ENCODE measurements at places on chromosomes 5 and 9.

- no peak for DNase-seq
These were observed 44.7 kb upstream of the TMEM215 start for GRCh38 chr9:32738501-32739172.

DNA sequence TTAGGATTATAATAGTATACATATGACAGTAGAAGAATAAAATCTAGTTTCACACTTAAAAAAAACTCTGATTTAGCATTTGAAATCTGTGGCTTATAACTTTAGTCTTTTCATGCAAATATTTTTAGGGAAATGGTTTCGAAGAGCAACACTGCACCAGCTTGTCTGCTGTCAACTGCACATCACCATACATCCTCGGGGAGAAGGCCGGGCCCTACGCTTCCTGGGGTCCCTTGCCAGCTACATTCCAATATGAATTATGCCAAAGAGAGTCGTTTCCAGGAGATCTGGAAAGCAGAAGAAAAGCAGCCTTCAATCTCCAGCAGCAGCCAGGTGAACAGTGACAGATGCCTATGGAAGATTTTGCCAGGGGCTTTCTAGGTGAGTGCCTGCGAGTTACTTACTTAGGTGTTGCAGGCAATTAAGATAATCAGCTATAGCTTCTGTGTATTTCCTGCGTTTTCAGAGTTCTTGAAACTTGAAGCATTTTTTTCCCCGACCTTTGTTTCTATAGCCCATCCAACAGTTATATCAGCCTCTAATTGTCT is 166.8 kb downstream of the TRPM3 start:
- no peak for DNase-seq

- no peak for DNase-seq
These were observed 456.0 kb downstream of the BNC2 start for GRCh38 chr9:16414451-16414850.

- no peak for DNase-seq
These were observed 220.6 kb upstream of the EDIL3 start for GRCh38 chr5:84605241-84605640.

GRCh38 chr9:106962122-106962521 is 99.2 kb downstream of the ZNF462 start:
- DNase-seq: no peak

- no peak for DNase-seq
These were observed 34.3 kb upstream of the RNF130 start for GRCh38 chr5:180105827-180106312.

DNA sequence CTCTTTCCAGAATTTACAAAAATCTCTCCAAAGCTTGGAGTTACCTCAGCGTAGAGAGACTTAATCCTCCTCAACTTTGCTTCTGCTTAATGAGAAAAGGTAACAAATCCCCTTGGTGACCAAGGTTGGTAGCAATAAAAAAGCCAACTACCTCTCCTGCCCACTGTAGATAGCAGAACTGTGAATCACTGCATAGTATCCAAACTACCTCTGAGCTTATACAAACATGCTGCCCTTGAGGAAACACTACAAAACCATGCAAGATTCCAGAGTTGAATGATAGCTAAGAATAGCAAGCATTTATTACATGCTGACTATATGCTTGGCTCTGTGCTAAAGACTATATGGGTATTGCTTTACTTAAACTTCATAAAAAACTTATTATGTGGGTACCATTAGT is 2.8 kb upstream of the ADAMTS12 start:
- no peak for DNase-seq

DNA sequence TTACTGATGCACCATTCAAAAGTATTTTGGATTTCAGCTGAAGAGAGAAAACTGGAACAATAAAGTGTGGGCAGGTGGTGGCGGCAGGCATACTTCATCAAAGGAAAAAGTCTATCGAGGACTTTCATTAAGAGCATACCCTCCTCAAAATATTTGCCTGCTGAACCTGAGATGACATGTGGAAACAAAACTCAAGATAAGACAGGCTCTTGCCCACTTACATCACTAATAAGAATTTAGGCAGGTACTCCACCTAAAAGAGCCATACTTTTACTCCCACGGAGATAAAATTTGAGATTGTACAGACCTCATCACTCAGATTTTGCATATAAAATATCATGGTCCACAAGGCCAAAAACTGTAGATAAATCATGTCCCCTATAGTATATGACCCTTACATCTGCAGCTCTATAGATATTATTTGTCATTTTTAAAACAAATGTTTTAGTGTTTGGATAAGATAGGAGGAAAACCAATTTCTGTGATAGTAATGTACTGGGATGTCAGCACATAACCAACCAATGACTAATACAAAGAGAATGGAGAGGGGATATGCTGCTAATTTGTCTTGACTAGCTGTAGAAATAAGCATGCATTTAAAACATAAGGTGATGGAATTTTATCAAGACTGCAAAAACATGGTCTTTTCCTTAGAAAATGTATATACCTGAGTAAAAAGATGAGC is 730.6 kb upstream of the ZNF608 start:
- no peak for DNase-seq

DNA sequence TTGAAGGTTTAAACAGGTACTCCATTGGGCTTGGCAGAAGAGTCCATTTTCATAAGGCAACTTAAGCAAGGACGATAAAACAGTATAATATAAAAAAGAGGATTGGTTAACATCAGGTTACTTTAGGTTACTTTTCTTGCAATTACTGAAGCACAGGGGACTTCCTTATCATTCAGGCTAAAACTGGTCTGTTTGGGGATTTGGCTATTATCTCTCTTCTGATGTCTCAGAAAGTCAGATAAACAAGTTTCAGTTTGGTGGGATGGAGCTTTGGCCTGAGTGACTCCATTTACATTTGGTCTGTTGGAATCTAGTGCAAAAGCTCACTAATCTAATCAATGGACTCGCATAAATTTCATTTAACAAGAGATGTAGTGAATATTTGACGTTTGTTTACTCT is 8.0 kb downstream of the GAPT start:
- no peak for DNase-seq

GRCh38 chr5:62779010-62779422 is 200.4 kb downstream of the LRRC70 start:
- no peak for DNase-seq

GRCh38 chr5:118875131-118875530 is 113.2 kb downstream of the DTWD2 start:
- DNase-seq: no peak

GRCh38 chr9:88994469-88995199 is 3.4 kb downstream of the S1PR3 start:
- DNase-seq: peak; percentile 31

GRCh38 chr5:118314931-118315330 is 673.4 kb downstream of the DTWD2 start:
- DNase-seq: no peak

GRCh38 chr9:14512942-14513341 is 180.3 kb downstream of the ZDHHC21 start:
- no peak for DNase-seq

DNA sequence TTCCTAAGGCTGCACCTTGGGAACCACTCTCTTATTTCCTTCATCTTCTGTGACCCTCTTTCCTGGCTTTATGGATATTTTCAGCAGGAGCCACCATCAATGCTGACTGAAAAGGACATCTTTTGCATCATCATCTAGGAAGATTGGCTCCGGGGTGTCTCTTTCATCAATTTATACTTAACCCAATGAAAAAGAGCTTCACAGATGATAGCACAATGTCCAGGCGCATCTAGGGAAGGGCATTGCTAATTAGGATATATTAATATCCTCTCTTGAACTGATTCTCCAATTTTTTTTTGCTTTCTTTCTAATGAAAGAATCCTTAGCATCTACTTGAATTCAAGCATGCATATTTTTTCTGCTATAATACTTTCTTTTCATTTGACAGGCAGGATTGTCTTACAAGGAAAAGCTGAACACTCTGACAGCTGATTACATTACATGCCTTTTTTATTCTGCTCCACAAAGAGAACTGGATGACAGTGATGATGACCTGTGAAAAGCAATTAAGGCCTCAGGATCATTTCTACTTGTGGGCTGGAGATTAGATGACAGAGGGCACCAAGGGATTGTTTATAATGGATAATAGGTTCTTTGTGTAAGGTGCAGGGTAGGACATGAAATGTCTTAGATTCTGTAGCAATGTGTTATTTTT is 60.2 kb downstream of the PCSK1 start:
- DNase-seq: no peak

GRCh38 chr9:776086-776485 is 65.4 kb upstream of the DMRT1 start:
- DNase-seq: no peak

GRCh38 chr9:78559449-78559885 is 262.5 kb downstream of the PSAT1 start:
- no peak for DNase-seq

GRCh38 chr5:95923918-95924544 is 37.6 kb downstream of the ELL2 start:
- no peak for DNase-seq

DNA sequence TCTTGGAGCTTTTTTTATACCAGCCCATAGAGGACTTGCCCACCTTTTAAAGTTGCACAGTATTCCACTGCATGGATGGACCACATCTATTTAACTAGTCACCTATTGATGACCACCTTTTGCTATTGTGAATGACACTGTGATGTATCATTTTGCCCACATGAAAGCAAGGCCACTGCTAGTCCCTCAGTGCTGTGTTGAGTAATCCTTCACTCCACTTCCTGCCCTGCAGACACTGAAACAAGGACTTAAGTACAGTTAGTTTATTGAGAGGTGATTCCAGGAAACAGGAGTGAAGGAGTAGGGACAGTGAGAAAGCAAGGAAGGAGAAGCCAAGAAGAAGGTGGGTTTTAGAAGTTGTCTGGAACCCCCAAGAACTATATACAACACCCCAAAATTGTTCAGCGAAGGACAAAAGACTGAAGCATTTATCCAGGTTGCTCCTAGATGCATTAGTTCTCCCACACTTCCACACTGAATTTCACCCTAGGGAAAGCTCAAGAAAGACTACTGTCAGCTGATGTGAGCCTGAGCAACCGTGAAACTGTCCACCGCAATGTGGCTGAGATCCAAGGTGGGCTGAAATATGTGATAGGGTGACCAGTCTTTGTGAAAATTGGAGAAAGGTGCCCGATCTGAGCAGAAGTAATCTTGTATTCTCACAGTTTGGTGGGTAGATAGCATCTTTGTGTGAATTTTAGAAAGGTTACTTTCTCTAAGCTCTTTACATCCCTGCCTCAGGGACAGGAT is 45.2 kb upstream of the ANKRD31 start:
- DNase-seq: no peak

DNA sequence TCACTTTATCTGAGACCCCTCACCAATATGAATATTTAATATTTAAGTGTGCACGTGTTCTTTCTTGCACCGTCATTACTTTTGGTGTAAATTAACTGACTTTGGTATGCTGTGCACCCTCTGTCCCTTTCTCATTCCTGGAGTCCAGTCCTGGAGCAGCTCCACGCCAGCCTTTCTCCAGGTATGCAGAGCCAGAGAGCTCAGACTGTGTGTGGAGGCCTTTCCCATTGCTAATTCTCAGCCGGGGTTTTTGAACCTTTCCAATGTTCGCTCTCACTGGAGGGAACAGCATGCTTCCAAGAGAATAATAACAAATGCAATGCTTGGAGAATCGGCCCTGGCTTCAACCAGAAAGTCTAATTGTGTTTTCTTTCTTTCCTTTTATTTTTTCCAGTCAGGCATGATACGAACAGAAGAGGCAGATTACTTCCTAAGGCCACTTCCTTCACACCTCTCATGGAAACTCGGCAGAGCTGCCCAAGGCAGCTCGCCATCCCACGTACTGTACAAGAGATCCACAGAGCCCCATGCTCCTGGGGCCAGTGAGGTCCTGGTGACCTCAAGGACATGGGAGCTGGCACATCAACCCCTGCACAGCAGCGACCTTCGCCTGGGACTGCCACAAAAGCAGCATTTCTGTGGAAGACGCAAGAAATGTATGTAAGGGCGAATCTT is 41.7 kb downstream of the ADAMTS16 start:
- DNase-seq: no peak

- DNase-seq: no peak
These were observed 169.0 kb downstream of the PTPRD start for GRCh38 chr9:10443868-10444204.

GRCh38 chr5:127555826-127556225 is 38.4 kb downstream of the PRRC1 start:
- no peak for DNase-seq

DNA sequence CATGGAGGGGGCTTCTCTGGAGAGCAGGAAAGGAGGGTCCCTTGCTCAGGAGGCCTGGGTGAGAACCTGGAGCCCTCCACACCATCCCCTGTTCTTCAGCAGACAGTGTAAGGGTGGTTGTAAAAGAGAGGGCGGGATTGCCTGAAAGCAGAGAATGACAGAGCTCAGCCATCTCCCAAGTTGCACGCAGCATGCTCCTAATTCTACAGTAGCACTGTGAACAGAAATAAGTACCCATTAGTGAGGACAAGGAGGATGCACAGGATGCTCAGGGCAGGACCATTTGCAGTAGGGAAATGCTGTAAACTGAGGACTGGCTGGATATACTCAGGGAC is 8.4 kb downstream of the CCDC69 start:
- DNase-seq: no peak

DNA sequence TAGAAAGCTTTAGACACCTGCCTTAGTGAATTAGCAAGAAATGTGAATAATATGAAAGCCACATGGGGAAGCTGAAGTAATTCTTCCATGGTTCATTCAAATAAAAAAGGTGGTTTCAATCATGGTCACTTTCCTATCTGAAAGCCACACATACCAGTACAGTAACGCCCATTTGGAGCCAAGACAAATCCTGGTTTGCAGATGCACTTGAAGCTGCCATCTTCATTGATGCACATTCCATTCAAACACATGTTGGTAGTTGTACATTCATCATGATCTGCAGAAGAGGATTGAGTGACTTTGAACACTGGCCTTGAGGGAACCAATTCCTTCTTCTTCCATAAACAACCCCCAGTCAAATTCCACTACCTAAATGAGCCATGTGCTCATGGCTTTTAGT is 161.5 kb downstream of the FBN2 start:
- DNase-seq: no peak

Measured in BJ (cell line).